NCI-H510A (cell line): ENCODE measurements at places on chromosomes 2 and 18.

GRCh38 chr2:240972636-240973521, 25.5 kb upstream of the SNED1 start:
- DNase-seq = no peak

DNA sequence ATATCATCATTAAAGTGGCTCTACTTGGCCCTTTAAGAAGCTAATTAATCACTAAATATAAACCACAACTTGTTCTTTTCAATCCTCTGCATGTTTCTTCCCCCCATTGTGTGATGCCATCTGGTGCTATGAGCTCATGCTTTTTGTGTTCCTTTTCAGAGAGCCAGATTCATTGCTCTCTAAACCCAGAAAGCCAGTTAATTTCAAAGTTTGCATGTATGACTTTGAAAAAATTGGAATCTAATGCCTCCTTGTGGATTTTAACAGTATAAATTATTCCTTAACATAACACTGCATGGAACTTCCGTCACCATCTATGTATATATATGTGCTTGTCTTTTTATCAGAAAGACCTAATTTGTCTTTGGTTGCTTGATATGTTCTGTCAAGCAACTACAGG, 31.1 kb downstream of the TMEM178A start:
- DNase-seq = no peak

- DNase-seq = peak; percentile 47
These were observed 208.4 kb downstream of the ZBTB7C start for GRCh38 chr18:48200631-48201336.

- DNase-seq = no peak
These were observed 23.4 kb upstream of the B4GALT6 start for GRCh38 chr18:31707815-31708214.

- DNase-seq = no peak
These were observed 105.5 kb downstream of the BCL11A start for GRCh38 chr2:60447943-60448342.

DNA sequence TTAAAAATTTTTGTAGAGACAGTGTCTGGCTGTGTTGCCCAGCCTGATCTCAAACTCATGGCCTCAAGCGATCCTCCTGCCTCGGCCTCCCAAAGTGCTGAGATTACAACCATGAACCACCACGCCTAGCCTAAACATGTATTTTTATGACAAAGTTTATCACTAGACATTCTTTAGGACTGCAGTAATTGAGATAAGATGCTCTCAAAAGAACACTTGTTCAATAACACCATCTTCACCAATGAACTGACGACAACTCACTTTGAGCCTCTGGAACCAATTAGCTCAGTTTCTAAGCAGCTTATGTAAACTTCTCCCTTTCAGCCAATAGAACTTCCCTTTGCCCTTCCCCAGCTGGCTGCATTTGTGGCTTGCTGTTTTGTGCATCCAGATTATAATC, 15.3 kb upstream of the PPP4R1 start:
- DNase-seq = no peak

DNA sequence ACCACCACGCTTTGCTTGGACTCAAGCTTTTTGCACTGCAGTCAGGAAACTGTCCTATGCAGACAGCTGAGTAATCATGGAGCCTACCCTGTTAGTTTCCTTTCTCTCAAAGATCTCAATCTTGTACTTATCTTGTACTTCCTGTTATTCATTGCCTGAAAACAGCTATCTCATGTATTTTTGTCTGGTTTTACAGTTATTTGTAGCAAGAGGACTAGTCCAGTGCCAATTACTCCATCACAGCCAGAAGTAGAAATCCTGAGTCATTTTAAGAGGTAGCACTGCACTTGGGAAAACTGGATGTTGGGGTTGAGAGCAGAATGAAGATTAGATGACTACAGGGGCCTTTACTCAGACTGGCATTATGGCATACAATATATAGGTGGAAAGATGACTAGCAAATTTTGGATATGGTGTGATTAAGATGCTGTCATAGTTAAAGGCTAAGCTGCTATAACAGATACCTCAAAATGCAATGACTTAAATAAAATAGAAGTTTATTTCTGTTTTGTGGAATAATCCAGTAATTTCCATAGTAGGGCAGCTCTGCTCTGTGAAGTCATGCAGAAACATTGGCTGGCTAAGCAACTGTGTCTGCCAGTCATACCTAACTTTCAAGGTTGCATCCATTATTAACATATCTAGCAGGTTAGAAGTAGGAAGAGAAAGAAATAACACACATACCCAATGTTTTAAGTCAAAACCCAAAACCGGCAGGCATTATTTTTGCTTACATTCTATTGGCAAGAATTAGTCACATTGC, 21.1 kb upstream of the CHMP3 start:
- DNase-seq = no peak

- DNase-seq = no peak
These were observed 210.5 kb upstream of the SKOR2 start for GRCh38 chr18:47461977-47462376.

- no peak for DNase-seq
These were observed 14.2 kb upstream of the NR4A2 start for GRCh38 chr2:156346731-156347130.

- no peak for DNase-seq
These were observed 258.3 kb downstream of the SETBP1 start for GRCh38 chr18:44938720-44939665.

DNA sequence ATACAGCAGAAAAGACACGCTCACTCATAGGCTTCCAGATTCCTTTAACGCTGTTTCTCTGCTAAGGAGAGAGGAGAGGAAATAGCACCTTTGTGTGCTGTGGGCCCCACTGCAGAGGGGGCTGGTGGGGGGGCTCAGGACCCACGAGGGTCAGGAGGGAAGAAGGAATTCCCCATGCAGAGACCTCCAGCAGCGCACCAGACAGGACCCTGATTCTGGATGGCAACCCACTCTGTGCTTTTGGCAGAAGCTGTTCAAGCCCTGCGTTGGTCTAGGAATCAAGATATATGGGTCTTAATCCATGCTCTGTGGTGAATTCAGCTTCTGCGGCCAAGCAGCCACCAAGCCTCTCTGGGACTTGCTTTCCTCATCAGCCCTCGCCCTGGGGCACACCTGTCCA, 31.0 kb downstream of the MYCN start:
- no peak for DNase-seq
